ENCODE measurements at places on chromosomes 7 and 10. TPM values are rescaled to one million over a fixed set of nuclear protein-coding genes. Genes with fewer than 3 reads are reported as not detected.

Gene VPS37D
- total RNA-seq: 9.8 TPM

Gene BAMBI
- total RNA-seq: 230 TPM

Gene CDK14
- not detected for total RNA-seq

Gene CALML3
- total RNA-seq: not detected

Gene ITGA8
- total RNA-seq: 0.12 TPM

Gene GRM8
- not detected for total RNA-seq

Gene RSPH10B
- not detected for total RNA-seq

Gene ASB10
- total RNA-seq: not detected

Gene SEMA3D
- total RNA-seq: 0.06 TPM

Gene PLAU
- total RNA-seq: 143 TPM

Gene FAM25A
- not detected for total RNA-seq

Gene GNAT3
- total RNA-seq: not detected

Gene JAKMIP3
- 0.27 TPM for total RNA-seq

Gene DRGX
- total RNA-seq: 0.86 TPM

Gene CALHM1
- not detected for total RNA-seq

Gene TUBB8
- total RNA-seq: 1.4 TPM

Gene SPDYE16
- not detected for total RNA-seq

Gene STEAP4
- total RNA-seq: not detected

Gene PBLD
- total RNA-seq: 2.3 TPM
